ENCODE measurements at places on chromosomes 3 and 15.
A peak's percentile ranks its signal among the peaks of the same experiment; 100 is the strongest.

GRCh38 chr15:93070132-93070531, 18.9 kb downstream of the RGMA start:
- peak overlapping the region; percentile 99 for H3K4me3 ChIP-seq
- DNase-seq: no peak
- peaks cover 7% of the 10 kb centered on the region for H3K27me3 ChIP-seq
- no peak overlapping the region for H3K27ac ChIP-seq

DNA sequence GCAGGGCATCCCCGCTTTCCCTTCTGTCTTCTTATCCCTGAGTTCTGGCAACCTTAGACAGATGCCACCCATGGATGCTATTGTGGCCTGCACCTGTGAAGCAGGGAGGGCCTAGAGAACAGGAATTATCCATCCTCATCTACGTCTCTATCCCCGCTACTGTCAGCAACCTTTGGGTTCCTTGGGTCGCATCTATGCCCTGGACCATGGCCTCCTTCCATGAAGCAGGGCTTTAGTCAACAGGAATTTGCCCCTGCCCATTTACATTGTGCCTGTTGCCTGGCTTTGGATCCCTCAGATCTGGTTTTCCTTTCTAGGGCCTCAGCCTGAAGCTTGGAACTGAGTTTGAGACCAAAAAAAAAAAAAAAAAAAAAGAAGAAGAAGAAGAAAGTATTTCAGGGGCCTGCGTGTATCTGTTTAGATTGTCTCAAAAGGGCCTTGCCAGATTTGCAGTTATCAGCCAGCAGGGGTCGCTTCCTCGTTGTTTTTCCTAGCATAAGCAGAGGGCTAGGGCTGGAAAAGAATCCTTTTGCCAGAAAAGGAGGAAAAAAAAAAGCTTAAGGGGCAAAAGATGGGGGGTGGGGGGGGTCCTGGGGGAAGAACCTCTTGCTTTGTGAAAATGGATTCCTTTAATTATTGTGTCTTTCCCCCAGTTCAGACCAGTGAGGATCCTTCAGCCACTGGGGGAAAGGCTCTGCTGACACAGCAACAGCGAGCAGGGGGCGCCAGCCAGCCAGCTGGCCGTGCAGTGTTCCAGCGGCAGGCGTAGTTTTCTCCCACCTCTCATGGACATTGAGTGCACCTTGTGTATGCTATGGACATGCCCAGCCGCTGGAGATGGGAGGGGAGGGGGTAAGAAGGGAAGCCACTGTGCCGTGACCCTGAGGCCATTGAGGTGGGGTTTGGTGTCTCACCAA, 65.7 kb upstream of the ALDH1L1 start:
- H3K4me3 ChIP-seq: no peak overlapping the region
- H3K27me3 ChIP-seq: peaks cover 2% of the 10 kb centered on the region
- H3K36me3 ChIP-seq: peaks cover 32% of the 10 kb centered on the region

DNA sequence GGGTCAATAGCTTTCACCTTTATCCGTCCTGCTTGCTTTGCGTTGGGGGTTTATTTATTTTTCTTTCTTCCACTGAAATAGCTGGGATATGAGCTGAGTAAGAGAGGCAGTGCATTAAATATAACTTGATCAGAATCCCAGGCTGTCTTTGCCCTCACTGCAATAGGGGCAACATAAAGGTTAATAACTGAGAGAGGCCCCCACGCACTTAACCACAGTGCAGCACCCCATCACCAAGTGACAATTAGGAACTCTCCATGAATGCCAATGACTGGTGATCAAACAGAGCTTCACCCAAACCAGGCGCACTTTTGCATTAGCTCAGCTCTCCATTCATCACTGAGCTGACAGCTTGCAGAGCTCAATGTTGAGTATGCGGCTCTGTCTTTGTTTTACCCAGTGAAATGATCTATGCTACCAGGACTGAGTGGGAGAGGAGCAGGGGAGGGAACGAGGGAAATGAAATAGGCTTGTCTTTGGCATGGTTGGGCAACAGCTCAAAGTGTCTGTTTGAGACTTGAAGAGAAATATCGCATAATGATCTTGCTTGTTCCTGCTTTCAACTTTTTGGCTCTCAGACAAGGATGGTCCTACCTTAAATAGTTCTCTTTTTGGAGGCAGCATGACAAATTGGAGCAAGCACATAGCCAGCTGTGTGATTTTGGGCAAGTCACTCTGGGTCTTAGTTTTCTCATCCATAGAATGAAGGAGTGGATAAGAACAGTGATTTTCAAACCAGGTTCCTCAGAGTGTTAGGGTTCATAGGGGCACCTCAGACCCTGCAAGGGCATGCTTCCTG, 14.5 kb upstream of the GLCE start:
- H3K36me3 ChIP-seq: no peaks in the 10 kb centered on the region
- no peak for DNase-seq
- H3K4me3 ChIP-seq: no peak overlapping the region
- peaks cover 13% of the 10 kb centered on the region for H3K4me1 ChIP-seq
- H3K27me3 ChIP-seq: no peaks in the 10 kb centered on the region

DNA sequence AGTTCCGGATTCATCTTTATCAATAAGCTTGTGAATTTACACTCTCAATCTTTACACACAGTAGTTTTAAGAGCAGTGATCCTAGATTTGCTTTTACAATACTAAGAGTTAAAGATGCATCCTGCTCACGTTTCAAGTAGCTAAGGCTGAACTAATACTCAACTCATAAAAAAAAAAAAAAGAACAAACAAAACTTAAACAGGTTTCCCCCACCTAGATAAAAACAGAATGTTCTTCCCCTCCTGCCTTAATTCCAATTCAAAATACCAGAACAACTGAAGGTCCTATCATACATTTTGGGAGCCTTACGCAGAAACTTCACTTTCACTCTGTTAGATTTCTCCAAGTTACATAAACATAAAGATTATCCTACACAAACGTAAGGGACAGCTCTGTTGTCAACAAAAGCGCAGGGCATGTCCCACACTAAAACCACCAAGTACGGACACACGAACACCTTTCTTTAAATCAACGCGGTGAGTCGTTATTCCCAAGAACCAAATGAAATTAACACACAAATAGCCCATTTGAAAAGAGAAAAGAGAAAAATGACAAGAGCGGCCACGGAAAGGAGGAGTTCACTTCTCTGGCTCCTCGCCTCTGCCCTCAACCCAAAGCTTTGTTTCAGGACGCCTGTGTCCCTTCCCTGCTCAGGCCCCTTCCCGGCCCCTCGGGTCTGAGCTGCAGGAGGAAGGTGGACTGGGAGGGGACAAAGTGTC, 941 bp downstream of the CBLB start:
- peak overlapping the region; percentile 97 for H3K27ac ChIP-seq
- H3K4me1 ChIP-seq: peaks cover 23% of the 10 kb centered on the region
- H3K4me3 ChIP-seq: peak overlapping the region; percentile 99
- H3K36me3 ChIP-seq: peaks cover 5% of the 10 kb centered on the region
- peaks cover 7% of the 10 kb centered on the region for H3K27me3 ChIP-seq
